ENCODE measurements at places on chromosomes 2 and 18.

DNA sequence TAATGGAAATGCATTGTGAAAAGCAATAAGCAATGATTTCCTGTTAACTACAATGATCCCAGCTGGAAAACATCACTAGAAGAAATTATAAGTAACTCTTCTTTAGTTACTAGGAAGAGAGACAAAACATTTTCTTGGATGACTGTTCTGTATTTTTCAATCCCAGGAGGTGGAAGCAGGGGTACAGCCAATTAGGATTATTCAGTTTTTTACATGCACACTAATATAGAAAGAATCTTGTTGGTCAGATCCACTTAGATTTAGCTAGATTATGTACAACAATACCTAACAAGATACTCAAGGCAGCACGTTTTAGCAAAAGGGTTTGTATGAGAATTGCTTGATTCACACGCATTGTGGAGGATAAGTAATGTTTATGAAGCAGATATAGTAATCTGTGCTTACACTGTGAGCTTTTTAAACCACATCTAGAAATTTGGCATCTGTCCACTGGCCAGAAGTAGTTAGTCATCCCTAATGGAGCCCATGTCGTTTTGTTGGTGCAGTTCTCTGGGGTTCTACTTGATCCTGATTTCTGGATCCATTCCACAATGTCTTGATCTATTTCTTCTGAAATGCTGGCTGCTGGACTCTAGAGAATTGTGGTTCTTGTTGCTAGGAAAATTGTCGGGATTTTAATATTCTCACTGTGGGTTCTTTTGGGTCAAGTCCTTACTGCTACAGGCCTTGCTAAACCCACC lies 199.7 kb downstream of the ADCYAP1 start:
- no peak for DNase-seq

DNA sequence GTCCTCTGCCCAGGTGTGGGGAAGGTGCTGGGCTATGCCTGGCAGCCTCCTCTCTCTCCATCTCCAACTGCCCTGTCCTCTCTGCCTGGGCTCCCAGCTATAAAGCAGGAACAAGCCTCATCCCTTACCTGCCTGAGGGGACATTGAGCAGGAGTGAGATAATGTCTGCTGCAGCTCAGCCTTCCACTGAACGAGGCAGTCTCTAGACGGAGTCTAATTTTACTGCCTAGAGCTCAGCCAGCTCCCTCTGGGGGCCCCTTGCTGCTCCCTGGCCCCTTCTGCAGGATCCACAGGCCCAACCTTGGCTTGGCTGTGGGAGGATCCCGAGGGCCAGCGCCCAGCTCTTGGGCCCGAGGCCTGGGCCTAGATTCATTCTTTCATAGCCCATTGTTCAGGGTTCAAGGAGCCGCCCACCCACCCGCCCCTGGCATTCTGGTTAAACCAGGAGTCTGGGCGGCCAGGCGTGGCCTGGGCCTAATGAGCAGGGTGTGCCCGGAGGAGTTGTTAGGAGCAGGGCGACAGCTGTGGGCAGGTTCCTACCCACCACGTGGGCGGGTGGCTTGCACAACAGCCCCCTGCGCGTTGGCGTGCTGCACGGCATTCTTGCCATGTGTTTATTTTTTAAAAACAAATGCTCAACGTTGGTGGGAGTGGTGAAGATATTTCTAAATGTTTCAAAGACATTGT lies 44.6 kb downstream of the FOSL2 start:
- DNase-seq = no peak

DNA sequence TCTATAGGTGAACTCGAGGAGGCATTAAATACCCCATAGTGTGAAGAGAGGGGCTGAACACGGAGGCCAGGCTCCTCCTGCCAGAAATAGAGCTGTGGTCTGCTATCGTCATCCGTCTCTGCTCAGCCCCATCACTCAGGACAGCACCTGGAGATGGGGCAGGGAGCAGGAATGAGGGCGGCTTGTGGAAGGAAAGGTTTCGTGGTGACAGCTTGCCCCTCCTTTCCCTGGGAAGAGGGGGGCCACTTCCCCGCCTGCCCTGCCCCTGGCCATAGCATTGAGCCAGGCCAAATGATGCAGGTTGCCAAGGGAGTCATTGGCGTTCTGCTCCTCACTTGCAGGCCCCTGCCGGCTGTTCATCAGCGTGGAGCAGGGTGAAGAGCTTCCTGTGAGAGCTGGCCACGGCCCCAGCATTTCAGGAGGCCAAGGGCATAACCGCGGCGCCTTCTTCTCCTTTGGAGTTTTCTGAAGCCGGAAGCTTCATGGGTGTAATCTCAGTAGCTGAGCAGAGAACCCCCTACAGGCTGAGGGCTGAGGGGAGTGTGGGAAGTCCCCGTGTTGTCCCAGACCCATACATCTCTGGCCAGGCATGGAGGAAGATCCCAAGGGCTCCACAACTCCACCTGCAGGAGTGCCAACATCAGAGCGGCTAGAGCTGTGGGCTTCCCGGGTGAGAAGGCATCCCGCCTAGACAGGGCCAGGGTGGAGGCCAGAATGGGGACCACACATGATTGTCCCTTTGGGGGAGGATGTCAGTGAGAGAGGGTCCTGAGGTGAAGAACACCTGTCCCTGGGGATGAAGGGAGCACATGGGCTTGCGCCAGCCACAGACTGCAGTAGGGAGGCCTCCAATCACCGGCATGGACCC lies 112.5 kb upstream of the GLI2 start:
- no peak for DNase-seq

GRCh38 chr2:150878356-150878755 lies 383.3 kb downstream of the RBM43 start:
- DNase-seq = no peak

GRCh38 chr2:183495589-183496267 lies 371.5 kb downstream of the NUP35 start:
- no peak for DNase-seq

- no peak for DNase-seq
These were observed 32.2 kb upstream of the CREB1 start for GRCh38 chr2:207497596-207497995.

DNA sequence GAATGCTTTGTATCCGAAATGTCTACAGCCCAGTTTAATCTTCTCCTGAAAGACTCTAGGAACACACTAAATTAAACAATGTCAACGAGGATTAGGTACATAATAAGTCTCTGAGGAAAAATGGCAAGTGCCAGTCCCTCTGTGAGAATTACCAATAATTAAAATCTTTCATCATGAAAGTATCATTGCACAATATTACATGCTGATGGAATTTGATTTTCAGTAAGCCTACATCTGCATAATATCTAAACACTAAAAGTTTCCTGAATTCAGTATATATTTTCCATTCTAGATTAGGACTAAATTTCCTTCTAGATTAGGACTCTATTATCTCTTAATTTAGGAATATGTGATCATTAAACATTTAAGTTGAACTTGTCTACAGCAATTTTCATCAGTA lies 132.1 kb downstream of the LRP2 start:
- no peak for DNase-seq

DNA sequence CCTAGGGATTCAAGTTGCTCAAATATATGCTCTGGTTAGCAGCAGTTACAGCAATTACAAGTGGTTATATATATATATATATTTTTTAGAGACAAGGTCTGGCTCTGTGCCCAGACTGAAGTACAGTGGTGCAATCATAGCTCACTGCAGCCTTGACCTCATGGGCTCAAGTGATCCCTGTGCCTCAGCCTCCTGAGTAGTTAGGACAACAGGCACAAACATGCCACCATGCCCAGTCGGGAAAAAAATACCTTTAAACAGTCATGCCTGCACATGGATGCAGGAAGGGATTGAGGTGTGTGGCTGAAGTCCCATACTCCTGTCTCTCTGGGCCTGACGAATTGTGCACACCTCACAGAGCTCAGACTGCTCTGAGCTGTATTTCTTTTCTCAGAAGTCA lies 19.6 kb upstream of the DNAH7 start:
- DNase-seq = no peak

GRCh38 chr2:84716564-84716963 lies 164.3 kb downstream of the TRABD2A start:
- no peak for DNase-seq
